Type B pancreatic cell (in vitro differentiated cells): ENCODE measurements at places on chromosomes 7 and 10. TPM values are rescaled to one million over a fixed set of nuclear protein-coding genes. Genes with fewer than 3 reads are reported as not detected.

DNA sequence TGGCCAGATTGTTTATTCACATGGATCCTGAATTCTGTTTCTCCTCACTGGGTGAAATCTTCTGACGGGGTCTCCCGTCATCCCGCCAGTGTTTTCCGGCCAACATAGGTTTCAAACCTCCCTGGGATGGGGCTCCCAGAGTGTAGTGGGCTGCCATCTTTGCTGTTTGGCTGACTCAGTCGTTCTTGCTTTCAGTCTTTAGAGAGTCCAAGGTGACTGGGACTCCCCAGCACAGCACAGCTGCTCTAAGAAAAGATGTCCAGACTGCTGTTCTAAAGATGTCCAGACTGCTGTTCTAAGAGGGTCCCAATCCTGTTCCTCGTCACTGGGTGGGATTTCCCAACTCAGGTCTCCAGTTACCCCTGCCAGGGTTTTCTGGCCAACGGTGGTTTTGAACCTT lies 801.9 kb upstream of the IGFBP3 start:
- no peak overlapping the region for H3K27ac ChIP-seq
- DNase-seq: no peak
- H3K36me3 ChIP-seq: no peaks in the 10 kb centered on the region
- no peaks in the 10 kb centered on the region for H3K27me3 ChIP-seq
- H3K4me3 ChIP-seq: no peak overlapping the region
- no peaks in the 10 kb centered on the region for H3K4me1 ChIP-seq

DNA sequence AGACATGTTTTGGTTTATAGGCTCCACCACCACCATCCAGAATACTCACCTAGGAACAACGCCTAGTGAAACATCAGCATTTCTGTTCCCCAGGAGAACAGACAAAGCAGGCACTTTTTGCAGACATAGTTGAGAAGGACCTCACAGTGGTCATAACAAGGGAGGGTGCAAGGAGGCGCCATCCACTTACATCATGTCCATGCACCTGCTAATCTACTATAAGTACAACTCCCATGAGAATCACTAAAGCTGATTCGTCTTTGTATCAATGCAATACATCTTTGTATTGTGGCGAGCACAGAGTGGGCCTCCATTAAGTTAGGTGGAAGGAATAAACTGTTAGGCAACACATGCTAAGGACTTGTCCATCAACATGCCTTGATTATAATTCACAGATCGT lies 207.1 kb downstream of the KCNMA1 start:
- H3K4me1 ChIP-seq: no peaks in the 10 kb centered on the region
- DNase-seq: no peak
- no peaks in the 10 kb centered on the region for H3K27me3 ChIP-seq
- H3K27ac ChIP-seq: no peak overlapping the region

The TMEM140 gene
- total RNA-seq: 0.68 and 2.0 TPM in 2 replicates

DNA sequence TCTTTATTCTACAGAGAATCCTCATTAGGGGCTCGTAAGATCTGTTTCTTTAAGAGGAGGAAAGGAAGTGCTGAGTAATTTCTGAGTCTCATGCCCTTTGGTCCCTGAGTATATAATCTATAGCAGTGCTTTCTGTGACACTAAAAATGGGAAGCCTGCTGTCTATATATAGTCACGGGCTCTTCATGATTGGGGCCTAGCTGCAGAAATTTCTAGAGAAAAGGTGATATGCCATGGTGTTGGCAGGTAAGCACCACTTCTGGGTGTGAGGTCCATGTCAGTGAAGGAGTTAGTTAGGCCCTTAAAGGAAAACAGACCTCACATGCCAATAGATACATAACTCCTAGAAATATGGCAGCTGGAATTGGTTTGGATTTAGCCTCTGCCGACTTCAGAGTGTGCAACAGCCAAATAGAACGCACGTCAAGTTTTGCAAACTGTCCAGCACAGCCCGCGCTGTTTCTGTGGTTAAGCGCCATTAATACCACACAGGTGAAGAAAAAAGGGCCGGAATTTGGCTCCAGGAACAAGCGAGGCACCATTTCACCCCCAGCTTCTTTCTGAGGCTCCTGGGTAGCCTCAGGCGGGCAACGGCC lies 123.2 kb downstream of the TACC2 start:
- no peak for DNase-seq
- H3K4me3 ChIP-seq: peak overlapping the region; percentile 86
- H3K36me3 ChIP-seq: peaks cover 4% of the 10 kb centered on the region
- H3K4me1 ChIP-seq: peaks cover 41% of the 10 kb centered on the region
- H3K27me3 ChIP-seq: no peaks in the 10 kb centered on the region
- H3K27ac ChIP-seq: peak overlapping the region; percentile 92

GRCh38 chr10:44177610-44178009 lies 207.3 kb downstream of the CXCL12 start:
- no peak overlapping the region for H3K4me3 ChIP-seq
- H3K27ac ChIP-seq: no peak overlapping the region
- DNase-seq: no peak
- H3K4me1 ChIP-seq: peaks cover 44% of the 10 kb centered on the region
- H3K36me3 ChIP-seq: no peaks in the 10 kb centered on the region
- H3K27me3 ChIP-seq: peaks cover 8% of the 10 kb centered on the region
